ENCODE measurements at places on chromosomes 2 and 18.

DNA sequence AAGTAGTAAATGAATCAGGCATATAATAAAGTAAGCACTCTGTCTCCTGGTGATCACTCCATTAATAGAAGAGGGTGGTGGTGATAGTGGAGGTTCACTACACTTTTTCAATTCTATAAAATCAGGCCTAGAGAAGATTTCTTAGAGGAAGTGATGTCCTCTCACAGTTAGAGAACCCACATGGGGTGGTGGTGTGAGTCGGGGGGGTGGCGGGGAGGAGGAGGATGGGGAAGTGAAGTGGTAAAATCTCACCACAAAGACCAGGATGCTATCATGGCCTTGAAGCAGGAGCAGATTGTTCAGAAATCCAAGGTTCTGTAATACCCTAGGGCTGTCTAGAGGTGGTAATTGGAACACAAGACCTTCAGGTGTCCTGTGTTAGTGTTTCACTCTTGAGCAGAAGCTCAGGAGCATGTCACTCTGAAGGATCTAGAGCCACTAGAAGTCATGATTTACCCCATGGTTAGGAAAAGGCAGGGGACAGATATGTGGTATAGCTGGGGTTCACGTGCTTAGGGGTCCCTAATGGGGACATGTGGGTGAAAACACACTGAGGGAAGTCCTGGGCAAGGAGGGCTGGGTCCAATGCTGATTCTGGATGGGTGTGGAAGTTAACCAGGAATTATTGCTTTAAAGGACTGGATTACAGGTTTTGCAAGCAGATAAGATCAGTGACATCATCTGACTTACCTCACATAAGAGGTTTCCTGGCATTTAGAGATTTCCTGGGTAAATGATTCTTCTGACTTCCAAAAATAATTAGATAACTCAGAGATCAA lies 31.0 kb downstream of the RNF125 start:
- DNase-seq: no peak

DNA sequence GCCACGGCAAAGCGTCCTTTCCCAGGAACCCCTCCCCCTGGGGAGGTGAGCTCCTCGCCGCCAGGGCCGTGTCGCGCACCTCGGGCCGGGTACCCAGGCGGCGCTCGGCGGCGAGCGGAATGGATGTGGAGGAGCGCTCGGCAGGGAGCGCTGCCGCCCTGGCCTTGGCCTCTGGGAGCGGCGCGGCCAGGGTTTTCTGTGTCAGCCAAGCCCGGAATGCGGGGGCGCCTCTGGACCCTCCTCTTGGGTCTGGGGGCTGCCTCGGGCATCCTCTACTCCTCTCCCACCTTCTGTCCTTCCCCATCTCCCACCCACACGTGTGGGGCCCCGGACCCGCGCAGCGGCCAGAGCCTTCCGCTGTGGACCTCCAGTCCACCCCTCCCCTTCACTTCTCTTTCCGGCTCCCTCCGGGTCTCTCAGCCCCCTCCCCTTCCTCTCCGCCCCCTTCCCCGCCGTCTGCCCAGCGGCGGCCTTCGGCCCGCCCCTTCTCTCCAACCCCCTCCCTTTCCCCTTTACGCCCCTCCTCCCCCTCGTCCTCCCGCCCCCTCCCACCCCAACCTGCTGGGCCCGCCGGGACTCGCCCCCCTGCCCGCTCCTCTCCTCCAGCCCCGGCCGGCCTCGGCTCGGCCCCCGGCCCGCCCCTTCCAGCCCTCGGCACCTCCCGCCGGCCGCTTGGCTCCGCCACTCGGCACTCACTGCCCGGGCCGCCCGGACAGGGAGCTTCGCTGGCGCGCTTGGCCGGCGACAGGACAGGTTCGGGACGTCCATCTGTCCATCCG lies at the start of gene MERTK:
Gene MERTK, plus strand, starts transcription at position 684 of the 779 bp plus-strand sequence. CDS start 129 bp downstream, outside the sequence.
- DNase-seq: peak; percentile 63

GRCh38 chr2:231717281-231718171 lies 9.2 kb downstream of the PTMA start:
- DNase-seq: no peak

GRCh38 chr2:232537499-232537898 lies 2.0 kb upstream of the CHRNG start:
- DNase-seq: no peak

- no peak for DNase-seq
Measured at GRCh38 chr2:237879058-237879430, 19.6 kb downstream of the RAMP1 start.

DNA sequence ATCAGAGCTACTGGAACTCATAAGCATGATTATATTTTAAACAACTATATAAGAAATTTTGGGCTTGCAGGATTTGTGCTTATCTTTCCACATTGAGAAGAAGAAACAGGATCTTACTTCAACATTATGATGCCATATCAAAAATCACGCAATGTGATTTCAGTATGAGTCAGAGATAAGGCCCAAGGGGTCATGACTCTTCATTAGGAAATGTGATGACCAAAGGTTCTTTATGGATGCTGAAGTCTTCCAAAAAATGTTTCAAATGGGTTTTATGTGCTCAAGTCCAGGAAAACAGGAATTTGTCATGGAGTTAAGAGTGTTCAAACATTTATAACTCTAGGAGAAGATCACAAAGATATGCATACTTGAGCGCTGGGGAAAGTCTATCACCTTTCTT lies 7.8 kb upstream of the SERPINB2 start:
- no peak for DNase-seq

GRCh38 chr2:40488101-40488601 lies 36.3 kb upstream of the SLC8A1 start:
- no peak for DNase-seq

DNA sequence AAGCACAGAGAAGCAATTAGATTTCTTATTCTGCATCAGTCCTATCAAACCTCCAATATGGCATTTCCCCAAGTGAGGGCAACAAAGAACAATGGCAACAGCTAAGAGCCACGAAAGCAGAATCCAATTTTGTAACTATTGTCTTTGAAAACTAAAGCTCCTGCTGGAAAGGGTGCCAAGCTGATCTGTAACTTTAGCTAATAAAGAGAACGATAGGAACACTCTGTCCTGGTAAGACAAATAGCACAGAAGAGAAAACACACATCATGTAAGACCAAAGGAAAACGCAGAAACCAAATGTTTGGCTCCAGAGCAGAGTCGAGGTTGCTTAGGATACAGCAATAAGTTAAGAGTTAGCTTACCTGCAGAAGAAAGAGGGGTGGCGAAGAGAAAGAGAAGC lies 160.5 kb downstream of the STK39 start:
- no peak for DNase-seq

DNA sequence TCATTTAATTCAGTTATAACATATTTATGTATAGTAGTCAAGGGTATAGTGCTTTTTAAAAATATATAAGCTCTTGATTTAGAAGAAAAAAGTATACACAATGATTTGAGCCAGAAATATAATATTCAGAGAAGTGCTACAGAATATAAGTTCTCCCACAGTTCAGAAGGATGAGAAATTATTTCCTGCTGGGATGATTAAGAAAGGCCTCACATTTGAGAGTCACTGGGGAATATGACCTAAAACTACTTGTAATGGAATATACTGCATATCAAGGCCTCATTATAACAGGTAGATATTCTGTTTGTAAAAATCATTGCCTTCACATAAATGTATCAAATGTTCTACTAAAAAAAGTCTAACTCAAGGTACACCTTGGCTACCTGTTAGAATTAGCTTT lies 203.5 kb downstream of the MBD2 start:
- DNase-seq: no peak

GRCh38 chr2:31239593-31240177 lies 5.7 kb downstream of the EHD3 start:
- DNase-seq: no peak

DNA sequence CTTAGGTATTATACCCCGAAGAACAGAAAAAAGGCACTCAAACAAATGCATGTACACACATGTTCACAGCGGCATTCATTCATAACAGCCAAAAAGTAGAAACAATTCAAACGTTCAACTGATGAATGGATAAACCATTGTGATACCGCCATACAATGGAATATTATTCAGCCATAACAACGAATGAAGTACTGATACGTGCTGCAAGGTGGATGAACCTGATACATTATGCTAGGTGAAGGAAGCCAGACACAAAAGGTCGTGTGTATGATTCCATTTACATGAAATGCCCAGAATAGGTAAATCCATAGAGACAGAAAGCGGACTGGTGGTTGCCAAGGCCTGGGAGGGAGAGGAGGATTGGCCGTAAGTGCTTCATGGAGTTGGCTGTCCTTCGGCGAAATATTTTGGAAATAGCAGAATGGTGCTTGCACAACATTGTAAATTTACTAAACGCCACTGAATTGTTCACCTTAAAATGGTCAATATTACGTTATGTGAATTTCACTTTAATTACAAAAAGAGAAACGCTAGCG lies 750 bp upstream of the RMP24 start:
- DNase-seq: no peak

GRCh38 chr2:96240341-96241038 lies 25.3 kb downstream of the TMEM127 start:
- no peak for DNase-seq

DNA sequence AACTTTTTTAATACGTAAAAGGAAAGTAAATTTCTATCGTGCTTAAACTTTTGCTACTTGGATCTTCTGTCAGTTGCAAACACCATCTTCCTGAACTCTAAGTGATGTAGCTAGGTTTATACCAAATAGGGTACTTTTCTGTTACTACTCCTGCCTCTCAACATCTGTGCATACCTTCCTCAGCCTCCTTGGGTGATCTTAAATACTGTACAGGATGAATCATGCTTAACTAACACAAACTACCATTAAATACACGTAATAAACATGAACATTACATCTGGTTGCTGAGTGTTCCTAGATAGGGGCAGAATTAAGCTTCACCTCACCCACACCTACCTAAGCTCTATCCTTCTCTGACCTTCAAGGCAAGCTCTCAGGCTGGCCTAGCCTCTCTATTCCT lies 398.0 kb downstream of the TXNL1 start:
- no peak for DNase-seq

- DNase-seq: no peak
Measured at GRCh38 chr2:224832207-224832606, 116.0 kb upstream of the CCDC195 start.

- DNase-seq: no peak
Measured at GRCh38 chr2:208366215-208367127, 40.1 kb upstream of the PTH2R start.

DNA sequence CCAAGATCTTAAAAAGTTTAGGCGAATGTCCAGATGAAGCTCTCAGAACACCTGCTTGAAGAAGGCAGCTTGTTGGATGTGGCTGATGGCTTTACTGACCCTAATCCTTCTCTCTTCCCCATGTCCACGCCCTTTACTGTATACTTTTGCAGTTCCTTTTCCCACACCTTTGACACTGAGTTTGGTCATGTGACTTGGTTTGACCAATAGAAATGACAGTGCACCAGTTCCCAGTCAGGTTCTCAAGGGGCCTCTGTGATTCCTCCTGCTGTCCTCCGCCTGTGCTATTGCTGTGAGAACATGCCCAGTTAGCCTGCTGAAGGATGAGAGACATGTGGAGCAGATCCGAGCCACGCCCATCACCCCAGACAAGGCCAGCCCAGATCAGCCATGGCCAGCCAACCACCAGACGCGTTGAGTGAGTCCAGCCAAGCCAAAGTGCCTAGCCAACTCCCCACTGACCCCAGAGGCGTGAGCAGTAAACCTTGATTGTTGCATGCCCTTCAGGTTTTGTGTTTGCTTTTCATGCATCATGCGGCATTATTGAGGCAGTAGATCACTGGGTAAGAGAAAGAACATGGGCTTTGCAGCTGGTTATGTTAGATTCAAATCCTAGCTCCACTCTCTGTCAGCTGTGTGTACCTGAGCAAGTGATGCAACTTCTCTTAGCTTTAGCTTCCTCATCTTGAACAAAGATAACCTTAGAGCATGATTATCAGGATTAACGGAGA lies 258.0 kb upstream of the SIX2 start:
- no peak for DNase-seq

DNA sequence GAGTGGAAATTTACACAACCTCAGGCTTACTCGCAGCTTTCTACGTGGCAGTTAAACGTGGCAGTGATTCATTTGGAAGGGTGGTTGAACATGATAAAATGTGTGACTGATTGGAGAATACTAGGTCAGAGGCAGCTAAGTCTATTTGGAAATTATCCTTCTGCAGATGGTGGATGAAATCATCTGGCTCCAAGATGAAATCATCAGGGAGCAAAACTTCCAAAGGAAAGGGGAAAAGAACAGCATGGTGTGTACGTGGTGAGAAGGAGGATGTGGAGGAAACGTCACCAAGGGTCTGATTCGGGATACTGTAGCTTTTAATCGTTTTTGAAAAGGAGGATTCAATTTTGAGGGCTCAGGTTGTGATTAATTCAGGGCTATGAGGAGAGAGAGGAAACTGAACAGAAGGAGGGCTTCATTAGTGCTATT lies 47.9 kb downstream of the COL3A1 start:
- DNase-seq: no peak

GRCh38 chr2:144694456-144694855 lies 174.5 kb upstream of the ZEB2 start:
- DNase-seq: no peak

DNA sequence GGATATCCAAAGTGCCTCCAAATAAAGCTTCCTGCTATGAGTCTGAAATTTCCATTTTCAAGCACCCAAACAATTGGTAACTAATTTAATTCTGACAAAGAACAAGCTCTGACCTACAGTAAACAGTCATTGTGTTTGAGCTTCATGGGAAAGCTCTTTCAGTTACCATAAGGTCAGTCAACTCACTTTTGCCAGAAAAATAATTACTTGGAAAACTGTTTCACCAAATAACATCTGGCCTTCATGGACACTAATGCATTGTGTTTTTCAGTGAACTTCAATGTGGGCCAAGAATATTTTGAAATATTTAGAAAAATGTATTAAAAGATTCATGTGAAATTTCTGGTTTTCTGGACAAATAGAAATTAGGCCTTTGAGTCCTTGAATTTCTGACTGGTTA lies 369.9 kb downstream of the GALR1 start:
- no peak for DNase-seq

GRCh38 chr2:42925742-42926433 lies 133.5 kb upstream of the HAAO start:
- no peak for DNase-seq

DNA sequence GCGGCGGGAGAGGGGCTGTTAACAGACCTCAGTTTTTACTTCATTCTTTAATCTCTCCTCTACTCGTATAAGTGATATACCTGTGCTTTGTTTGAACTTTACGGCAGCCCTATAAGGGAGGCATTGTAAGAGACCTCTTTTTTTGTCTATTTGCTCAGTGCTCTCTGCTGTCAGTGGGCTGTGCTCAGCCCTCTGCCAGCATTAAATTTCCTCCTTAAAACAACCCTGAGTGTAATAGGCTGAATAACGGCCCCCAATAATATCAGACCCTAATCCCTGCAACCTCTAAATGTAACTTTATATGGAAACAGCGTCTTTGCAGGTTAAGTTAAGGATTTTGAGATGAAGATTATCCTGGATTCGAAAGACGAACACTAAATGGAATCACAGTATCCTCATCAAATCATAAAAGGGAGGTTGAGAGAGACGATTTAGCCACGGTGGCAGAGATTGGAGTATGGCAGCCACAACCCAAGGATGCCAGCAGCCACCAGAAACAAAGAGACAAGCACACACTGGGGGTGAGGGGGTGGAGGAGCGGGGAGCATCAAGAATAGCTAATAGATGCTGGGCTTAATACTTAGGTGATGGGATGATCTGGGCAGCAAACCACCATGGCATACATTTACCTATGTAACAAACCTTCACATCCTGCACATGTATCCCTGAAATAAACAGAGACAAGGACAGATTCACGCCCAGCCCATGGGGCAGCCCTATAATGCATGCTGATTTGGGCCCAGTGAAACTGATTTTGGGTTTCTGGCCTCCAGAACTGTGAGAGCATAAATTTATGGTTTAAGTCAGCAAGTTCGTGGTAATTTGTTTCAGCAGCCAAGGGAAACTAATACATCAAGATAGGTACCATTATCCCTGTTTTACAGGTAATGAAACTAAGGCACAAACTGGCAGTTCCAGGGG lies 894 bp upstream of the FARSB start:
- no peak for DNase-seq

Measured in GM12892 (cell line).